ENCODE measurements at places on chromosomes 4 and X.

DNA sequence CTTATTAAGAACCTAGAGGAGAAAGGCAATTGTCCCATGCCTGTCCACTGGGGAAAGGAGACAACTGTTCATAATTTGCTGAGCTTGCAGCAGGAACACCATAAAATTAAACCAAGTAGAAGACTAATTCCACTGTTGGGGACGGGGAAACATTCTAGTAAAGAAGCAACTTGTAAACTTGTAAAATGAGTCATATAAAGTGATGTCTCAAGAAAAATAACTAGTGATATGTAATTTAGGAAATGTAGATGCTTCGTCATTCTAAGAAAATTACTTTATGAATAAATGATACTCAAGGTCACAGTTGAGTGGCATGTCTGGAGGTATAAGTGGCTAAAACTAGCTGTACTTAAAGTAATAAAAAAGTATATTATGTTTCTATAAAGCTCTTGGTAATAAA, 121.2 kb upstream of the MID1 start:
- DNase-seq, result no peak

DNA sequence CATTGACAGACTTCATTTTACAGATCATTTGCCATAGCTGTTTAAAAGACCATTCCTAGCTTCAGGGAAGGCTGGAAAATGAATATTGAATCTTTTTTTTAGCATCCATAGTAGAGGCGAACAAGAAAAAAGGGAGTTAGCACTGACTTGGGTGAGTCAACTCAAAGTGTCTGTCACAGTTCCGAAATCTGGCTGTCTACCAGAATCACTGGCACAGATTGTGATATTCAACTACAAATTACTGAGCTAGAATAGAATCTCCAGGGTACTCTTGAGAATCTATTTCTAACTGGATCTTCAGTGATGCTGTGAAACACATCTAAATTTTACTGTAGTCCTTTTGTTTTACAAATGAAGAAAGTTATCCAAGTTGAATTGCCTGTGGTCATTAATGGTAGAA, 31.5 kb downstream of the SEC24B start:
- no peak for DNase-seq

- DNase-seq, result no peak
These were observed 54.4 kb upstream of the ACTRT1 start for GRCh38 chrX:128106630-128107029.

GRCh38 chrX:2224597-2225235, 276.1 kb downstream of the DHRSX start:
- no peak for DNase-seq

All from retinal pigment epithelial cell (primary cell).